ENCODE measurements at places on chromosomes 1 and 21.

DNA sequence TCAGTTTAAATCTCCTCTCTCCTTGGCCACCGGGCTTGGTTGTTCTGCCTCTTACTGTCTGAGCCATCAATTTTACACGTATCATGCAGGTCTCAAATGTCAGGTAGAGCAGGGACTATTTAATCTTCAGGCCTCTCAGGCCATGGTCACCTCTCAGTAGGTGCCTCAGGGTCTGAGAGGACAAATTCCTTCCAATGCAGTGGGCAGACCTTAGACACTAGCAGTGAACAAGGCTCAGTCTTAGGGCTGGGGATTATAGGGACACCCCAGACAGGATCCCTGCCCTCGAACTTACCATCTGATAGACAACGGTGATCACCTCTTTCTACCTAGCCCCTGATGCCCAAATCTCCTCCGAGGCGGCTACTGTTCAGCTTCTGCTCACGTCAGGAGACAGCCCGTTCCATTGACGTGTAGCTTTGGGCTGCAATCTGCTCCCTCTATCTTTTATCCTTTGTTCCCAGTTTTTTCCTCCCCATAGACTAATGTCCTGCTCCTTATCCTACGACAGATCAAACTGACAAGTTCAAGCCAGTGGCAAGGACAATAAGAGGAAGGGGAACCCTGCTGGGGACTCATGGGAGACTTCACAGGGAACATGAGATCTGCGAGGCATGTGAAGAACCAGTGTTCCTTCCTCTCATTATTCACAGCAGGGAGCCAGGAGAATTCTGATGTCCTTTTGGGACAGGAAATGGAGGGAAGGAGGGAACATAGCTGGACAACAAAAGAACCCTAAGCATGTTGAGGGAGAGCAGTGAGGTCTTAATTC, 1.4 kb upstream of the MYOG start:
- DNase-seq, result no peak

GRCh38 chr1:227947676-227948492, at the start of gene WNT9A:
TSS of gene WNT9A (minus strand) at chr1:227947932. CDS start at chr1:227947887, 45 bp downstream.
- DNase-seq, result peak; percentile 92

GRCh38 chr1:97192872-97193572, 471.4 kb downstream of the PTBP2 start:
- no peak for DNase-seq

- DNase-seq, result peak; percentile 57
Measured at GRCh38 chr1:237041795-237042525, at the start of gene RYR2. TSS of gene RYR2 (plus strand) at chr1:237042184. CDS start at chr1:237042522, 338 bp downstream.

DNA sequence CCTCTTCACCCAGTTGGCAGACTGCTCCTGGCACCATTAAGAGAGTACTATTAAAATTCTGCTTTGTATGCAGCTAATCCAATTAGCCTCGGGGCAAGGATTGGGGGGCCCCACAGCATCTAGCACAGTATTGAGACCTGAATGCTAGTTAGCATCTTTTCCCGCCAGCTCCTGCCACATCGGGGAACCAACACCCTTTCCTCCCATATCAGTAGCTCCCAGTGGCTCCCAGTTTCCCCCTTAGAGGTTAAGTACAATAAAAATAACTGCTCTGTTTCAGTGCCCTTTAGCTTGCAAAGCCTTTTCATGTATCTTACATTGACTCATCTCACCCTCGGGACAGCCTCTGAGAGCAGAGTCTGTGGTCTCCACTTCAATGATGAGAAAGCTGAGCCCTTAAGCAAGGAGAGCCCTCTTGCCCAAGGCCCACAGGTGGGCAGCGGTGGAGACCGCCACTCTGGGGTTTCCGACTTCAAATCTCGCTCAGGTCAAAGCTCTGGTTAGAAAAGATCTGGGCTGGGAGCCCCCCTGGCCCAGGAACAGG, 4.2 kb upstream of the PMVK start:
- DNase-seq, result no peak

DNA sequence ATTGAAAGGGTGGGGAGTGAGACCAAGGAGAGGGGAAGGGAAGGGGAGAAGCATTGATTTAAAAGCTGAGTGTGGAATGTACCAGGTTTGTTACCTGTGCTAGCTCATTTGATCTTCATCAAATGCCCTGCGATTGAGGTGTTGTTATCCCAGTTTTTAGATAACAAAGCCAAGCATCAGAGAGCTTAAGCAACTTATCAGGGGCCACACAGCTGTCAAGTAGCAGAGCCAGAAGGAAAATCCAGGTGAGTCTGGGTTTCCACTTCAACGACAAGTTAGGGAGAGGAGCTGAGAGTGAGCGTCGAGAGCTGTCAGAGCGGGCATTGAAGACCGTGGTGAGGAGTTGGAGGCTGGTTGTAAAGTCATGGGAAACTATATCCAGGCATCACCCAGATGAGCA, 146.9 kb upstream of the IRF2BP2 start:
- no peak for DNase-seq

GRCh38 chr1:46812996-46813857, 14.4 kb downstream of the CYP4B1 start:
- DNase-seq, result no peak

DNA sequence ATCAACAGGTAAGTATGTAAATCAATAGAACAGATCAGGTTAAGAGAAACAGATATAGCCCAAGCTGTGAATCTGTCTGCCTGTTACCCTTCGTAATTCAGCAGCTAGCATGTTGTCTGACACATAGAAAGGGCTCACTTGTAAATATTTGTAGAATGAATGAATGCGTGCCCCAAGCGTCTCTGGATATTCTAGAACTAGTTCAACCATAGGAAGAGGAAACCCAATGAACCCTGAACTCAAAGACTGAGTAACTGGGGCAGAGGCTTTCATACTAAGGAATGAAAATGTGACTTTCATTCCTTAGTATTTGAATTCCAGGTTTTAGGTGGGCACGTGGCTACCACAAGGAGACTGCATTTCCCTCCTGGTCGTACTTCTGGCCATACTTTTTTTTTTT, 60.1 kb upstream of the SMYD2 start:
- no peak for DNase-seq

DNA sequence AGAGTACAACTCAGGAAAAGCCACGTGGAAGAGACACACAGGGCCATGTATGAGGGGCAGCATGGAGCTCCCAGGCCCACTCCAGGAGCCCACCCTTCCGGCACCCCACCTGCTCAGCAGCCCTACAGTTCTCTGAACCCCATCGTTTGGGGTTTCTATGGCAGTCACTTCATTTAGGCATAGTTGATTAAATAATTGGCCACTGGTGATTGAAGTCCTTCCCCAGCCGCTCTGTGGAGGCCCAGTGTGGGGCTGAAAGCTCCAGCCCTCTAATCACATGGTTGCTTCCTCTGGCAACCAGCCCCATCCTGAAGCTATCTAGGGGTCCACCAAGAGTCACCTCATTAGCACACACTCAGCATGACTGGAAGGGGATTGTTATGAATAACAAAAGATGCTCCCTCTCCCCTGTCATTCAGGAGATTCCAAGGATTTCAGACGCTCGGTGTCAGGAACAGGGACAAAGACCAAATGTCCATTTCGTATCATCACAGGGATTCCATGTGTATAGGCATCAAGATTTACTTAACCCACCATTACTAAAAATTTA, 12.2 kb upstream of the S100A7A start:
- DNase-seq, result no peak

GRCh38 chr21:46600305-46600704, 4.6 kb downstream of the S100B start:
- no peak for DNase-seq

GRCh38 chr1:154265586-154265985, 6.8 kb upstream of the HAX1 start:
- no peak for DNase-seq

DNA sequence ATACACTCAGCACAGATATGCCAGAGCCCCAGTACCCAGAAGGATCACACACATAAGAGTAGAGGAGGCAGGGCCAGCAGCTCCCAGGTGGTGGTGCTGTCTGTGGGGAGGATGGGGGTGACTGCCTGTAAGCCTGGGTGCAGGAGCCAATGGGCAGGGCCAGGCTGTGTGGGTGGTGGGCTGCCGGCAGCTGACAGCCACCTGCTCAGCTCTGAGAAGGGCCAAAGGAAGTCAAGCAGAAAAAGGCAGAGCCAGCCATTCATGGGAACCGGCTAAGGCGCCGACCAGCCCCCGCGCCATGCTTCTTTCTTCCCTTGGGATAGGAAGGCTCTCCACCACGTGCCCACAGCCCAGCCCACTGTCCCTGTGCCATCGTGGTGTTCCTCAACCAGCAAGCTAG, 14.1 kb downstream of the PIK3C2B start:
- DNase-seq, result no peak

DNA sequence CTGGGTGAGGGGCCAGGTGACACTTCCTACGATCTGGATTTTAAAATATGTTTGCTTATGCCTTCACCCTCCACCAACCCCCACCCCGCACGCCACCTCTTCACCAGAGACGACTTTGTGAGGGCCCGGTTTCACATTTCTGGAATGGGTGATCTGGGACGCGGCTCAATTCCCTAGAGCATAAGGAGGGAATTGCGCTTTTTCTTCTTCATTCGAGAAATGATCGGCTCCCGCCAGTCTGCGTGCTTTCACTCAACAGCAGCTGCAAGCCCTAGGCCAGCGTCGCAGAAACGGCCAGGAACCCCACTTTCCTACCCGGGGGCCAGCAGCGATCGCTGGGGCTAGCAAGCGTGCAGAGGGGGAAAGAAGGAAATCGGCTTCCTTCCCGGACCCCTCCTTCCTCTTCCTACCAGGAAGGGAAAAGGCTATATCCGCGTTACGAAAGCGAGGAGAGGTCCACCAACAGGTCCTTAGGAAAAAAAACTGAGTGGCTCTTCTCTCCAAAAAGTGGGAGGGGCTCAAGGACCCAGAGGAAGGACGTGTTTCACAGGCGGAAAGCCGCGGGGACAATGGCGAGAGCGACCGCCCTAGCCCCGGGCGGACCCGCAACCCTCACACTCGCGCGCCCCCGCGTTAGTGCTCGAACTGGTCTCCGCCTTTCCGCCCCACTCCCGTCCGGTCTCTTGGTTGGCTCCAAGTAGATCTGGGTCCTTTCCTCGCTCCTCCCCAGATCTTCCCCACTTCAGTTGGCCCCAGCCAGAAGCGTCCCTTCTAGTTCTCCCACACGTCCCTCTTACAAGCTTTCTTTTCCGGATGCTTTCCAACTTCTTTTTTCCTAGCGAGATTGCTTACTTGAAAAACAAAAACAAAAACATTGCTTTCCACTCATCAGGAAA, 1.1 kb upstream of the ADAMTS1 start:
- DNase-seq, result no peak

DNA sequence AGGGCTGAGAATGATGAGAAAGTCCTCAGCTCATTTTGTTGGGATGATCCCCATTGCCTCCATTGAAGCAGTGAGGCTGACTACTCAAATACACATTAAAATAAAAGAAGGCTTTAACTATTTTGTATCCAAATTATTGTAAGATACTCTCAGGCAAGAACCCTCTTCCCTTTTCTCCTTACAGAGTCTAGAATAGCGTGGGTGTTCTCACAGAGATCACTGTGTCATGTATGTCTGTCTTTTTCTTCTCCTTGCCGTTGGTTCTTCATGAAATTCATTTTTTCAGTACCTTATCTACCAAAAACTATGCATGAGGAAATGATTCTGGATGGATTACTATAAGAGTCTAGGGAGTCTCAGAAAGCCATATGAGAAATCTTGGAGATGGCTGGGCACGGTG, 30.1 kb downstream of the SORT1 start:
- no peak for DNase-seq

- no peak for DNase-seq
Measured at GRCh38 chr1:89603651-89604413, 29.1 kb upstream of the LRRC8C start.

DNA sequence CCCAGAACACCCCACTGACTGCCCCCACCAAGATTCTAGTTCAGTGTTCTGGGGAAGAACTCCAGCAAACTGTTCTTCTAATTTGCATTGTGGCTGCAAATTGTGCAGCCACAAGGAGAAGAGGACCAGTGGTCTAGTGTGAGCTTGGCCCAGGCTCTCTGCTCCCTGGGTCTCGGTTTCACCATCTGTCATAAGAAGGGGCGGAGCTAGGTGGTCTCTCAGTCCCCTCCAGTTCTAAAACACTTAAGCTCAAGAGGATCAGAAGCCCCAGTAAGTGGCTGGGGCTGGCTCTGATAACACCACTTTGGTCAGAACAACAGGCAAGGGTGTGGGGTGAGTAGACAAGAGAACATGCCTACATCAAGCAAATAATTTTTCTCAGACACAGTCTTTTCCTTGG, 99.9 kb downstream of the BEND5 start:
- no peak for DNase-seq

DNA sequence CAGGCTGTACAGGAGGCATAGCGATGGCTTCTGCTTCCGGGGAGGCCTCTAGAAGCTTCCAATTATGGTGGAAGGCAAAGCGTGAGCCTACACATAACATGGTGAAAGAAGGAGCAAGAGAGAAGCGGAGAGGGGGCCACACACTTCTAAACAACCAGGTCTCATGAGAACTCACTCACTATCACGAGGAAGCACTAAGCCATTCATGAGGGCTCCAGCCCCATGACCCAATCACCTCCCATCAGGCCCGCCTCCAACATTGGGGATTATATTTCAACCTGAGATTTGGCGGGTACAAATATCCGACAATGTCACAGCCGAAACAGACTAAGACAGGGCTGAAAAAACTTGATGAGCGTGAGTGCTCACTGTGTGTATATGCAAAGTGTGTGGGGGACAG, 89.3 kb upstream of the CNIH3 start:
- DNase-seq, result no peak

DNA sequence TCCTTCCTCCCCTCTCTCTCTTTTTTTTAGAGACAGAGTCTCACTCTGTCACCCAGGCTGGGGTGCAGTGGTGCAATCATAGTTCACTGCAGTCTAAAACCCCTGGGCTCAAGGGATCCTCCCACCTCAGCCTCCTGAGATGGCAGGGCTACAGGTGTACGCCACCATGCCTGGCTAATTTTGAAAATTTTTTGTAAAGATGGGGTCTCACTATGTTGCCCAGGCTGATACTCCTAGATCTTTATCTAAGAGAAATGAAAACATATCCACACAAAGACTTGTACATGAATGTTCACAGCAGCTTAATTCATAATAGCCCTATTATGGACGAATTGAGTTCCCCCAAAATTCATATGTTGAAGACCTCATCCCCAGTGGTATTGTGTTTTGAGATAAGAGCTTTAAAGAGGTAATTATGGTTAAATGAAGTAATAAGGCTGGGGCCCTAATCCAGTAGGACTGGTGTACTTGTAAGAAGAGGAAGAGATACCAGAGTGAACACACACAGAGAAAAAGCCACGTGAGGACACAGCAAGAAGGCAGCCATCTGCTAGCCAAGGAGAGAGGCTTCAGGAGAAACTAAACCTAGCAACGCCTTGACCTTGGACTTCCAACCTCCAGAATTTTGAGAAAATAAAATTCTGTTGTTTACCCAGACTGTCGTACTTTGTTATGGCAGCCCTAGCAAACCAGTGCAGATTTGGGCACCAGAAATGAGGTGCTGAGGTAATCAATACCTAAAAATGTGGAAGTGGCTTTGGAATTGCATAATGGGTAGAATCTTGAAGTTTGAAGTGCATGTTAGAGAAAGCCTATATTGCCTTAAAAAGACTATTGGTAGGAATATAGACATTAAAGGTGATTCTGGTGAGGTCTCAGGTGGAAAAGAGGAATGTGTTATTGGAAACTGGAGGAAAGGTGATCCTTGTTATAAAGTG, 13.2 kb downstream of the IFNLR1 start:
- DNase-seq, result no peak

GRCh38 chr1:54416435-54416834, 10.2 kb upstream of the SSBP3 start:
- DNase-seq, result no peak

- no peak for DNase-seq
Measured at GRCh38 chr1:159825564-159825963, 1.1 kb upstream of the SLAMF8 start.

Measured in D721Med (cell line).